ENCODE measurements at places on chromosomes 3 and 15.

- DNase-seq = no peak
Observed at GRCh38 chr3:50575372-50575771, 6.0 kb downstream of the HEMK1 start.

- no peak for DNase-seq
Observed at GRCh38 chr3:162538491-162538890, 1041.9 kb downstream of the OTOL1 start.

GRCh38 chr3:118955914-118956556, 78.6 kb downstream of the IGSF11 start:
- DNase-seq = no peak

- no peak for DNase-seq
Observed at GRCh38 chr3:39021465-39022285, 30.1 kb downstream of the SCN11A start.

DNA sequence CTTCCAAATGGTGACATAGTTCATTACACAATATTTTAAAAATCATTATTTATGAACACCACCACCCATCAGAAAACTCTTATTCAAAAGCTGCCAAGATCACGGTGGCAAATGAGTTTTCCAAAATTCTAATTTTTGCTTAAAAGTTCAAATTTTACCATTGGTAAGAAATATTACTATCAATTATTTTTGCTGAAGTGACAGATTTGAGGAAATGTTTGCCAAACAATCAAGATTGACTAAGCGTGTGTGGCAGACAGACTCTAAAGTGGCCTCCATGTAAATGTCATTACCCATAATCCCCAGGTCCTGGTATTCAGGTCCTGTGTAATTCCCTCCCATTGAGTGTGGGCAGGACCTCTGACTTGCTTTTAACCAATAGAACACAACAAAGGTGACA, 35.0 kb downstream of the ZNF280D start:
- DNase-seq = no peak

- DNase-seq = no peak
Observed at GRCh38 chr15:95448531-95449229, 881.8 kb upstream of the NR2F2 start.

DNA sequence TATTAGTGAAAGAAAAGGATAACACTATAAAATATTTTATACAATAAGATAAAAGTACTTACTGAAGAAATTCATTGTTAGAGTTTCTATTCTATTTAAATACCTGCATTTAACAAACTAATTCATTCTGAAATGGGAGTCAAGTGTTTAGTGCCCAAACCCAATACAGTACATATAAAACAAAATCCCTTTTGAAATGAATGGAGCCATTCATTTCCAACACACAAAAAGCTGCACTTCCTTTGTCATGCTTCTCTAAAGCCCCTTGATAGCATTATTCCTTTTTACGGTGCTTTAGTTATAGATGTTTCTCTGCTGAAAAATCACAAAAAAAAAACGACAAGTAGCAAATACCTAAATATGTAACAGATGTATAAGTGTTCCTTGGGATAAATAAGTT, 596.3 kb downstream of the ZIC1 start:
- DNase-seq = no peak
